ENCODE measurements at places on chromosomes 11 and 22. TPM values are rescaled to one million over a fixed set of nuclear protein-coding genes. Genes with fewer than 3 reads are reported as not detected.

GRCh38 chr11:63612181-63612580 lies 2.1 kb downstream of the PLAAT3 start:
- no peak for DNase-seq

DNA sequence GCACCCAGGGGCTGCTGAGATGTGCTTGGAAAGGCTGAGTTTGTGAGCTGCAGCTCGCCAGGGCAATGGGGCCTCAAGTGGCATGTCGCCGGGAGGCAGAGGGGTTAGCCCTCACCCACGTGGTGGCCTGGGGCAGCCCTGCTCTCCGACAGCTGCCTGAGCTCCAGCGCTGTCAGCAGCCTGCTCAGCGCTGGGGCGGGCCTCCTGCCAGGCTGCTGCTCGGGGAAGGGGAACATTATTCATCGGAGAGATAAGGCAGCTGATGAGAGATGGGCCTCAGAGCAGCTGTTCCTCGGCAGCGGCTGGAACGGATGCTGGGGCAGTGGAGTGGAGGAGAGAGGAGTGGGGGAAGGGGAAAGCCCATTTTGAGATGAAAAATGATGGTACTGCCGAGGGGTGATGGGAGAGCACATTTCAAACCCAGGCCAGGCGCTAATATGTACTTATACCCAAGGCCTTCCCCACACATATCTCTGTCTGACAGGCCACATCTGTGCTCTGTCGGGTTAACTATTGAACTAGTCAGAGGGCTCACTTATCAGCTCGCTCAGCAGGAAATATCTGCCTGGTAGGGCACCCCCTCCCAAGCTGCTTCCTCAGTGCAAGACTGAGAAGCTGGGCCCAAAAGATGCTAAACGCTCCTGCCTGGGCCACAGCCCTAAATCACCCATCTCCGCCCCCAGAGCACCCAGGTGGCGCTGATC lies 79.5 kb downstream of the TIMP3 start:
- DNase-seq: peak; percentile 37

GRCh38 chr11:9017773-9018172 lies 14.0 kb upstream of the NRIP3 start:
- DNase-seq: no peak

GRCh38 chr22:31243339-31244045 lies 31.4 kb downstream of the LIMK2 start:
- no peak for DNase-seq

GRCh38 chr11:118175031-118175992 lies 1.1 kb downstream of the SCN2B start:
- DNase-seq: peak; percentile 10

DNA sequence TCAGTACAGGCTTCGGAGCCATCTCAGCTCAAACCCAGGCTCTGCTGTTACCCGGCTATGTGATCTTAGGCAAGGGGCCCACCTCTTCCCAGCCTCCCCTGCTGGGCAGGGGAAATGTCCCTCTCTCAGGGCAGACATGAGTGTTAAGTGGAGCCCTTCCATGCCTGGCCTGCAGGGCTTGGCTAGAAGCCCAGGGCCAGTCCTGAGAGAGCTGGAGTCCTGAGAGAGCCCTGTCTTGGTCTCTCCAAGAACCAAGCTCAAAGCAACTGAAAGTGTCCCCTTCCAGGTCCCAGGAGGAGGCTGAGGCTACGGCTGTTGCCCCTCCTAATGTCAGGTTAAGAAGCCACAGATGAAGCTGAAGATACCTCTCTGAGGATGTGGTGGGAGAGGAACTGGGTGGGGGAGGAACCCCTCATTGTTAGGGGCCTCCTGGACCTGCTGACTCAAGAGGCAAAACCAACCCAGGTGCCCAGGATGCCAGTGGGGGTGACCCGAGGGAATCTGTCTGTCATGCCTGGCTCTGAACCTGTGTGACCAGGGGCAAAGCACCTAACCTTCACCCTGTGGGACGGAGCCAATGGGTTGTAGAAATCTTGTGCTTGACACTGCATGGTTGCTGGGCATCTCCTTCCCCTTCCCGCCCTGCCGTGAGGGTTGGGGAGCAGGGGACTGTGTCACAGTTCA lies 4.2 kb downstream of the ZP1 start:
- DNase-seq: no peak

- DNase-seq: no peak
These were observed 590.2 kb upstream of the LRRC4C start for GRCh38 chr11:42049650-42050049.

DNA sequence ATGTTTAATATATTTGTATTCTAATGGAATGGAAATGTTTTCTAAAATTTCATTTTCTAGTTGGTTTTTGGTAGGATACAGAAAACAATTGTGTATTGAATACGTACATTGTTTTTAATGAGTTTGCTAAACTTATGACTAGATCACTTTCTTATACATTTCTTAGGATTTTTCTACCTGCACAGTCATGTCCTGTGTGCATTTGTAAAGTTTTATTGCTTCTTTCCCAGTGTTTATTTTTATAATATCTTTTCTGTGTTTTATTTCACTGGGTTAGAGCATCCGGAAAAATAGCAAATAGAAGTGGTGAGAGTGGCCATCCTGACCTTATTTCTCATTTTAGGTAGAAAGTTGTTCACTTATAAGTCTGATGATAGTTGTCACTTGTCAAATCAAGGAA lies 103.6 kb downstream of the TMEM135 start:
- no peak for DNase-seq

GRCh38 chr11:111714522-111714921 lies 51.7 kb downstream of the PPP2R1B start:
- no peak for DNase-seq

DNA sequence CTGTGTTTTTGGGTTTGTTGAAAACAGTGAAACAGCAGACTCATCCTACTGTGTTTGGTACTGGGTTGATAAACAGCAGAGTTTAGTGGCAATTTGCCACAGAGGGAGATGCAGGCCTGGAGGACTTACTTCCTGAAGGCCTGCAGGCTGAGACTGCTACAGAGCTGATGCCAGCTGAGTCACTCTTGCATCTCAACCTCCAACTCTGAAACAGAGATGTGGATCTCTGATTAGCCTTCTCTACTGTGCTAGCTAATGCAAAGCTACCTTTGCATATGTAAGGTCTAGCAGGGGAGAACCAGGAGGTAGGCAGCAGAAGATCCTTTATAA lies 14.3 kb downstream of the ATP5MG start:
- no peak for DNase-seq

DNA sequence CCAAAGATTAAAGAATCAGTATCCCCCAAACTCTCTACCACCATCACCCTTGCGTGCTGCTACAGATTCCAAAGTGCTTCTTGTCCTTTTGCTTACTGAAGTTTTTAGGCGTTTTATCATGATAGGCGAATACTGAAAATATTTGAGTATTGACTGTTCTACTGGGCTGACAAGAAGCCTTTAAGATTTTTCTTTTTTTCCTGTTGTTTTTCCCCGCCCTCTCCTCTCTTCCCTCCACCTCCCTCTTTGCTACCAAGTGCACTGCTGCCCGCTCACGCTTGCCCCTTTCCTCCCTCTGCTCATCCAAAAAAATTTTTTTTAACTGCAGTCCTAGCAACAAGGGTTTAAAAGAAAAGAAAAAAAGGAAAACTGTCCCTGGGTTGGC lies 679 bp downstream of the SPCS2 start:
- no peak for DNase-seq

GRCh38 chr11:98565311-98565710 lies 455.4 kb upstream of the CNTN5 start:
- no peak for DNase-seq

The MCAT gene
- 13.9 TPM for total RNA-seq

The GRAP2 gene
- total RNA-seq: 5.3 TPM

The DEFB131B gene
- not detected for total RNA-seq

DNA sequence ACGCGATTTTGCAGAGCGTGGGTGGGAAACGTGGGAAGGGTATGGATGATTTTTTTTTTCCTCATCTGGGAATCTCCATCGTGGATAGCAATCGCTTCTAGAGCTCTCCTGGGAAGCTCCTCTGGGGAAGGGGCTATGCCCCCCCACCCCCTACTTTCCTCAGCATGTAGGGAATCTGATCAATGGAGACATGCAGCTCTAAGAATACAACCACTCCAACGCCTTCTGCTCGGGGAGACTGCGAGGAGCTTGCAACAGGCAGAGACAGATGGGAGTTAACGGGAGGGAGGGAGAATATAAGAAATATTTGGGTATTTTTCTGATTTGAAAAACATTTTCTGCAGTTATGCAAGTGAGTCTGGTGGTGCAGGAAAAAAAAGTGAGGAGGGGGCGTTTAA lies 104.6 kb upstream of the HSD17B12 start:
- DNase-seq: no peak

GRCh38 chr11:20566591-20567434 lies 32.6 kb upstream of the SLC6A5 start:
- no peak for DNase-seq

DNA sequence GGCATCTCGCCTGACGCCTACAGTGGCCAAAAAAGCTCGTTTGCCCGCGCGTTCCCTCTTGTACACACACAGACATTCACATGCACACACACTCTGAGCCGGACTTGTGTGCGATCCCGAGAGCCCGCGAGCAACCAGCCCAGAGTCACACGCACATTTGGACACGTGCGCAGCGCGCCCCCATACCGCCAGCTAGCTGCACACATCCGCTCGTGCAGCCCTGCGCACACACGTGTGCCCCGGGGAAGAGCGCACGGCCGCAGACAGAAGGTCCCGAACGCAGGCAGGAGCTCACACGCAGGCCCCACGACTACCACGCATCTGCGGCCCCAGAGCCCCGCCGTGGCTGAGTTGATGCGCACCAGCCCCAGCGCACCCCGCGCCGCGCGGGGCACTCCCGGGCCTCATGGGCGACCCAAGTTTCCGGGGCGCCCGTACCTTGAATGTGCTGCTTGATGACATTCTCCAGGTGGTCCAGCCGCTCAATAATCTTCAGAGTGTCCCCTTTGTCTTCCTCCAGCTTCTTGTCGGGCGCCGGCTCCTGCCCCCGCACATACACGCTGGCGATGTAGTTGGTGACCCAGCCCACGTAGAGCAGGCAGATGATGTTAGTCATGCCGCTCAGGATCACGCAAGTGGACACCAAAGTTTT lies 758 bp downstream of the GALNT18 start:
- DNase-seq: peak; percentile 49

The ISX gene
- total RNA-seq: not detected

The RIMBP3B gene
- total RNA-seq: 0.82 TPM

DNA sequence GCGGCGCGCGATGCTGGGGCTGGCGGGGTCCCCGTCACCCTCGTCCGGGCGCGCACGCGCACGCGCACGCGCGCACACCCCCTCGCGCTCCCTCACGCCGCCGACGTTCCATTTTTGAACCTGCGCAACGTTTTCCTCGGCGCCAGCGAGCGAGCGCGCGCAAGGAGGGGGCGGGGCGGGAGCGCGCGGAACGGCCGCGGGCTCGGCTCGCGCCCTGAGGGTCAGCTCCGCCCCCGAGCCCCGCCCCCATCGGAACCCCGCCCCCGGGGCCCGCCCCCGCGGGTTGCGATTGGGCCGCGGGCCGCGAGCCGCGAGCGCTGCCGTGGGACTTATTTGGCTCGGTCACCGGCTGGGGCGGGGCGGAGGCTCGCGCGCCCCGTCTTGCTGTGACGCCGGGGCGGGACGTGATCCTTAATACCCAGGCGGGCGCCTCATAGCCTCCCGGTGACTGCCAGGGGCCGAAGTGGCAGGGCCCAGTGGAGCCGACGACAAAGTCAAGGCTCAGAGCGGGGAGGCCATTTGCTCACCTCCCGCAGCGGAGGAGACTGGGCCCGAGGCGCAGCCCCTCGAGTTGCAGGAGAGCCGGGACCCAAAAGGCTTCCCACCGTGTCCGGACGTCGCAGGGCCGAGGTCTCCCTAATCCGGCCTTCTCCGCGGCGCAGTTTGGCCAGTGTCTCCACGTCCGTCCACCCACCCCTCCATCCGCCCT lies at the start of gene CBX7:
CBX7 (minus strand) TSS at position 170 of the 709 bp plus-strand sequence. CDS start 236 bp downstream, outside the sequence.
- peak; percentile 99 for DNase-seq

DNA sequence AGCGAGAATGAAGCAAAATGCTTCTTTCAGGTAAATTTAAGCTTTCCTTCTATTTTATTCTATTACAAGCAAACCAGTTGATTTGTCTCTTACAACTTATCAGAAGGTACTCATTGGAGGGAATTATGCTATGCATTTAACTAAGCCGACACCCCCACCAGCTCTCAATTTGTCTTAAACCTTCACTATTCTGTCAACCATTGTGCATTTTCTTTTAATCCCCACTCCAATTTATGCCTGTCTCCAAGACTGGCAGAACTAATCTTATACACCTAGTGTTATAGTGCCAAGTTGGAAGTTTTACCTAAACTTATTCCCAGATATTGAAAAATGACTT lies 12.5 kb downstream of the TAF1D start:
- DNase-seq: no peak

Measured in frontal cortex (tissue), 4 donors.